HCT116 (cell line): ENCODE measurements at places on chromosomes 6 and 20. TPM values are rescaled to one million over a fixed set of nuclear protein-coding genes. Genes with fewer than 3 reads are reported as not detected.

- peaks cover 45% of the 10 kb centered on the region for H3K36me3 ChIP-seq
- no peaks in the 10 kb centered on the region for H3K27me3 ChIP-seq
- H3K27ac ChIP-seq, result peak overlapping the region; percentile 48
- peak overlapping the region; percentile 92 for H3K4me3 ChIP-seq
- DNase-seq, result no peak
- peaks cover 14% of the 10 kb centered on the region; the same call in 1 of the 2 replicates for H3K4me1 ChIP-seq
These were observed 842 bp downstream of the POLR1C start for GRCh38 chr6:43517505-43518357.

GRCh38 chr6:15399641-15400470 lies 154.0 kb downstream of the JARID2 start:
- H3K27me3 ChIP-seq, result no peaks in the 10 kb centered on the region
- no peak overlapping the region for H3K4me3 ChIP-seq
- peaks cover 15% of the 10 kb centered on the region for H3K4me1 ChIP-seq
- H3K27ac ChIP-seq, result no peak overlapping the region
- H3K36me3 ChIP-seq, result no peaks in the 10 kb centered on the region

DNA sequence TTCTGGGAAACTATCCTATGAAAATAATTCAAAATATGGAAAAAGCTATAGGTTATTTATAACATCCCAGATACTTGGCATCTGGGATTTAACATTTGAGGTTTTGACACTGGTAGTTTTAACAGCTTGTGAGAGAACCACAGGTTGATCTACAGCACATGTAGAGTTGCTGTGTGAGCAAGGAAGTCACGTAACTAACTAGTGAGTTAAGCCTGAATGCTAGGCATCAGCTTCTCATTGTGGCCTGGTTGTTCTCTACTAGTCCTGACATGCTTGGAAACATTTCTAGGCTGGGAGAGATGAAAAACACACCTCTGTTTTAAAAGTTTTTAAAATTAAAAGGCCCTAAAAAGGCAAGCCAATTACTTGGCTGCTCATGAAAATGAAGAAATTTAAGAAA lies 28.2 kb downstream of the ESF1 start:
- no peak for DNase-seq
- H3K4me1 ChIP-seq, result no peaks in the 10 kb centered on the region
- H3K4me3 ChIP-seq, result no peak overlapping the region

GRCh38 chr20:53946106-53946505 lies 124.3 kb downstream of the BCAS1 start:
- no peak overlapping the region for H3K27ac ChIP-seq
- no peak overlapping the region for H3K4me3 ChIP-seq
- H3K4me1 ChIP-seq, result peaks cover 20% of the 10 kb centered on the region; the same call in 1 of the 2 replicates
- no peaks in the 10 kb centered on the region for H3K36me3 ChIP-seq

GRCh38 chr6:45226081-45226480 lies 102.0 kb upstream of the RUNX2 start:
- H3K4me3 ChIP-seq, result no peak overlapping the region
- no peaks in the 10 kb centered on the region for H3K27me3 ChIP-seq
- H3K27ac ChIP-seq, result no peak overlapping the region
- no peaks in the 10 kb centered on the region for H3K36me3 ChIP-seq
- H3K4me1 ChIP-seq, result no peaks in the 10 kb centered on the region
- DNase-seq, result no peak

- no peaks in the 10 kb centered on the region for H3K27me3 ChIP-seq
- H3K4me1 ChIP-seq, result no peaks in the 10 kb centered on the region
- peaks cover 34% of the 10 kb centered on the region; the same call in 1 of the 2 replicates for H3K36me3 ChIP-seq
- no peak overlapping the region for H3K27ac ChIP-seq
- no peak overlapping the region for H3K4me3 ChIP-seq
- DNase-seq, result no peak
These were observed 25.1 kb downstream of the JAG1 start for GRCh38 chr20:10648651-10649050.

GRCh38 chr6:122567034-122567433 lies 43.2 kb upstream of the PKIB start:
- H3K4me3 ChIP-seq, result no peak overlapping the region
- DNase-seq, result no peak
- H3K27ac ChIP-seq, result no peak overlapping the region
- H3K4me1 ChIP-seq, result peaks cover 4% of the 10 kb centered on the region; the same call in 1 of the 2 replicates

- H3K4me1 ChIP-seq, result no peaks in the 10 kb centered on the region
- H3K36me3 ChIP-seq, result no peaks in the 10 kb centered on the region
- H3K27ac ChIP-seq, result no peak overlapping the region
- no peak for DNase-seq
These were observed 275.3 kb upstream of the CITED2 start for GRCh38 chr6:139649732-139650131.

DNA sequence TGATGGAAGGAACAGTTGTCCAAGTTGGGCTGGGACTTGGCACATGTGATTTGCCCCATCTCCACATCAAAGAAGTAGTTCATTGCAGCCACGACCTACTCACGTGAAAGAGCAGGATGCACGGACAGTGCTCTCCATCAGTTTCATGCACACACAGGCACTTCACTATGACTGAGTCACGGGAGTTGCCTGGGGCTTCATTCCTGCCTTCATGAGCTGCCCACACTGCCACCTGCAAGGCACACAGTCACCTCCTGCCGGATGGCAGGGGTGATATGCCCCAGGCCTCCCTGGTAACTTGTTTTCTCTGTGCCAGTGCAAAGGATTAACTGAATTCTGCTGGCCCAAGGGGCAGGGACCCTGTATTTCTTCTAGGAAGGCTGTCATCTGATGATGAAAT lies 22.8 kb downstream of the CST5 start:
- DNase-seq, result no peak
- no peak overlapping the region for H3K4me3 ChIP-seq
- H3K27ac ChIP-seq, result no peak overlapping the region
- no peaks in the 10 kb centered on the region for H3K36me3 ChIP-seq

The ADGB gene
- not detected for total RNA-seq

The KIFC1 gene
- total RNA-seq, result 84.7 TPM

The CASS4 gene
- total RNA-seq, result 0.17 TPM

The HRH3 gene
- total RNA-seq, result not detected

The C20orf204 gene
- 2.5 TPM for total RNA-seq
